ENCODE measurements at places on chromosomes 4 and X. TPM values are rescaled to one million over a fixed set of nuclear protein-coding genes. Genes with fewer than 3 reads are reported as not detected.

VAMP7 gene
- 37.0 TPM for total RNA-seq

PABPC5 gene
- total RNA-seq, result 0.90 TPM

PPEF2 gene
- total RNA-seq, result under 0.01 TPM

HS3ST1 gene
- total RNA-seq, result 0.77 TPM

ZFYVE28 gene
- 1.8 TPM for total RNA-seq

IL13RA1 gene
- total RNA-seq, result 47.9 TPM

POU3F4 gene
- not detected for total RNA-seq

SPP1 gene
- not detected for total RNA-seq

GRIA3 gene
- total RNA-seq, result not detected

CORIN gene
- under 0.01 TPM for total RNA-seq

CYSLTR1 gene
- total RNA-seq, result under 0.01 TPM

GPC3 gene
- total RNA-seq, result not detected

DDX60 gene
- 19.5 TPM for total RNA-seq

Data from dermis microvascular lymphatic vessel endothelial cell (primary cell).